Cortex of kidney (tissue), 1 donor: ENCODE measurements at places on chromosomes 1 and 21.

DNA sequence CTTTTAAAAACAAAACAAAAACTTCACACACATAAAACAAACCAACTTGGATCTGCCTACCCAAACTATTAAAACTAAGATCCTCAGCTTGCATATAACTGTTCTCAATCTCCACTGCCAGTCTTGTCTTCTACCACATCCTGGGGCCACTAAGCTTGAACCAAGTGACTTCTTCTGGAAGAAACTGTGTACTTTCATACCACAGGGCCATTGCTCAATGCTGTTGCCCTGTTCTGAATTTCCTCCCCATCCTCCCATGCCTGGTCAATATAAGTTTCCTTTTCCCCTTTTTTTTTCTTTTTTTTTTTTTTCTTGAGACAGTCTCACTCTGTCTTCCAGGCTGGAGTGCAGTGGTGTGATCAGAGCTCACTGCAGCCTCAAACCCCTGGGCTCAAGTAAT lies 109.9 kb downstream of the KIAA0319L start:
- no peak for DNase-seq

GRCh38 chr1:93616996-93617669 lies 64.5 kb downstream of the BCAR3 start:
- no peak for DNase-seq

DNA sequence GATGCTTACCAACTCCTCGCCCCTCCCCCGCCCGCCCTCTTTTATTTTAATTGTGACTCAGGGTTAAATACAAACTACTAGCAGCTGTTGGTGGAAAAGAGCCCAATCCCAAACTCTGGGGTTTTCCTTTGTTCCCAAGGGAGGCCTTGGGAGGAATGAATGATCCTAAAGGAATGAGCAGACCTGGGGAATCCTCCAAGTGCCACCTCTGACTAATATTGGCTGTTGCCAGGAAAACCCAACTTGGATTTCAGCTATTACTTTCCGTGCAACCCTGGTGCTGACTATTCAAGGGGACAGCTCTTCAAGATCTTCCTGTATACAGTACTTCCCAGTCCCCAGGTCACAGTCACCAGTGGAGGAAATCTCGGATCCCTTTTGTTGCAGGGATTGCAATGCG lies 1.3 kb upstream of the S100A10 start:
- DNase-seq = no peak

- no peak for DNase-seq
These were observed 72.7 kb upstream of the MUTYH start for GRCh38 chr1:45412899-45413298.

GRCh38 chr1:214933375-214933774 lies 149.2 kb upstream of the KCNK2 start:
- DNase-seq = no peak

DNA sequence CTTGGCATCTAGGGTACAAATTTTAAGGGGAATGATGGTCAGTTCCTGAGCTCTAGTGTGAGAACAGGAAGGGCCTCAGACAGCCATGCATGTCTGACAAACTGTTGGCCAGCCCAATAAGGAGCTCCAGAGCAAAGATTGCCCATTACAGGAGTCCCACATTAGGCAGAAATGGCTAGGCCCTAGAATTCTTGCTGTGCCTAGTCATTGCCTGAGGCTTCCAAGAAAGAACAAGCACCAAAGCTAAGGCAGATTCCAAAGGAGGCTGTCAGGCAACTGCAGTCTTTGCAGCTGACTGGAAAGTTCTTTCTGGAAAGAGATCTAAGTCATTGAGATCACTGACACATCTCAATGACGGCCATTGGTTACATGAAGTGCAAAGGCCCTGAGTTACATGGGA lies 3.9 kb upstream of the STIL start:
- DNase-seq = no peak
